ENCODE measurements at places on chromosomes 13 and 19.

DNA sequence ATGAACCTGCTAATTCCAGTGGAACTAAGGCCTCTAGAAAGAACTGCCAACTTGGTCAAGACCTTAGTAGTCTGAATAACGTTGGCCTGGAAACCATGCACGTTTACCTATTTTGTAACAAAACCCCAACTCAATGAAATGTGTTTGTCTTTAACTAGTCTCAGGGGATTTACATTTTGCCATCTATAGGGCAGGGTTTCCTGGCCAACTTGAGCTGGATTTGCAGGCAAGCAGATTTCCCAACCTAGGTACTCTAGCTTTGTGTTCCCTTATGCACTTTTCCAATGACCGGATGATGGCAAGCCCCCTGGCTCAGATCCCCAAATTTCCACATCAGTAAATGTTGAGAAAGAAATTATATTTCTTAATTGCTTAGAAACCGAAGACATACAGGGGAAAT lies 114.5 kb downstream of the IRS2 start:
- no peak for DNase-seq

- DNase-seq, result no peak
Observed at GRCh38 chr13:65830411-65831205, 1399.5 kb downstream of the PCDH9 start.

GRCh38 chr19:14370940-14371280 lies 10.3 kb upstream of the ADGRE5 start:
- no peak for DNase-seq

DNA sequence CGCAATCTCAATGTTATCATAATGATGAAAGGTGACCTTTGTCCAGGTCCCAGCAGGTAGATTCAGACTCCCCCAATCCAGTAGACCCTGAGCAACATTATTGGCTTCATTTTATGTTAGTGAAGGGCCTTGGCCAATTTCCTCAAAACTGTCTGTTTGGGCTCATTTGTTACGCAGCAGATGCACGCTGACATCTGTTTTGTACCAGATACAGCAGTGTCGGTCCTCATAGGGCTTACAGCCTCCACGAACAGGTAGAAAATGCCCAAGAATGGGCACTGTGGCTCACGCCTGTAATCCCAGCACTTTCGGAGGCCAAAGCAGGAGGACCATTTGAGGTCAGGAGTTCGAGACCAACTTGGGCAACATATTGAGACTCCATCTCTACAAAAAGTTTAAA lies 13.1 kb upstream of the NMRK2 start:
- no peak for DNase-seq

GRCh38 chr19:38635483-38636399 lies 11.7 kb upstream of the ACTN4 start:
- DNase-seq, result no peak

- DNase-seq, result no peak
Observed at GRCh38 chr19:3338541-3339181, 27.7 kb upstream of the NFIC start.

GRCh38 chr13:40060296-40061007 lies 405.0 kb downstream of the COG6 start:
- peak; percentile 19 for DNase-seq

GRCh38 chr13:98309569-98310335 lies 132.7 kb upstream of the RNF113B start:
- no peak for DNase-seq

DNA sequence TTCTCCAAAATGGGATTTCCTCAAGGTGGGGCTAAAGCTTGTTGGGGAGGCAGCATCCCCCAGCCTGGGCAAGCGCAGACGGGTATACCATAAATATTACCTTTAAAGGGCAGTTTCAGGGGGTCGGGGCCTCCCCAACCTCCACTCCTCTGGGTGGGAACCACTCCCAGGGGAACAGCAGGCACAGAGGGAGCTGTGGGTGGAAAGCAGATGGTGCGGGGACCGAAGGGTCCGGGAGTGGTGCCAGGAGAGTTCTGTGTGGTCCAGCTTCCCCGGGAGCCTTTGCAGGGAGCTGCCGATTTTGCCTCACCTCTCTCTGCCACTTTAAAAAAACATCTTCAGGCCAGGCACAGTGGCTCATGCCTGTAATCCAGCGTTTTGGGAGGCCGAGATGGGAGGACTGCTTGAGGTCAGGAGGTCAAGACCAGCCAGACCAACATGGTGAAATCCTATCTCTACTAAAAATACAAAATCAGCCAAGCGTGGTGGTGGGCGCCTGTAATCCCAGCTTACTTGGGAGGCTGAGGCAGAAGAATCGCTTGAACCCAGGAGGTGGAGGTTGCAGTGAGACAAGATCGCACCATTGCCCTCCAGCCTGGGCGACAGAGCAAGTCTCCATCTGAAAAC lies 5.5 kb downstream of the MAST3 start:
- no peak for DNase-seq

DNA sequence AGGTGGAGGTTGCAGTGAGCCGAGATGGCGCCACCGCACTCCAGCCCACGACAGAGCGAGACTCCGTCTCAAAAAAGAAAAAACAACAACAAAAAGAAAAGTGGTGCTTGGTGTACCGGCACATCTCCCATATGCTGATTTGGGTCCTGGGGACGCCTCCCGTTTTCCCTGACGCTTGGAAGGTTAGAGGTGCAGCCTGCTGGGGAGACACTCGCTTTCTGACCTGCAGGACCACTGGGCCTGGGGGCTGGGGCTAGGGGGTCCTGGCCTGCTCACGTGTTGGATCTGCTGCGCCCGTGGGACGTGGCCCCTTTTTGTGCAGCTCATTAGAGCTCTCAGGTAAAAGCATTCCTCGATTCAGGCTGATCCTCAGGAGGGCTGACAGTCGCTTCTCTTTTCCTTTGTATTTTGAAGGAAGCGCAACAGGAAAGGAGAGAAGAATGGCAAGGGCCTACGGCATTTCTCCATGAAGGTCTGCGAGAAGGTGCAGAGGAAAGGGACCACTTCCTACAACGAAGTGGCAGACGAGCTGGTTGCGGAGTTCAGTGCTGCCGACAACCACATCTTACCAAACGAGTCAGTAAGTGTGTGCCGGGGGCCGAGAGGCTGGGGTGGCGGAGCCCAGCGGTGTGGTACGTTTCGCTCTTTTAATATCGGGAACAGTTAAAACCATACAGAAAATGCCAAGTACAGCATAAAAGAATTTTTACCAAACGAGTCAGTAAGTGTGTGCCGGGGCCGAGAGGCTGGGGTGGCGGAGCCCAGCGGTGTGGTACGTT lies 25.1 kb downstream of the ATP4B start:
- DNase-seq, result no peak

- no peak for DNase-seq
Observed at GRCh38 chr19:13076787-13077186, 25.9 kb downstream of the LYL1 start.

DNA sequence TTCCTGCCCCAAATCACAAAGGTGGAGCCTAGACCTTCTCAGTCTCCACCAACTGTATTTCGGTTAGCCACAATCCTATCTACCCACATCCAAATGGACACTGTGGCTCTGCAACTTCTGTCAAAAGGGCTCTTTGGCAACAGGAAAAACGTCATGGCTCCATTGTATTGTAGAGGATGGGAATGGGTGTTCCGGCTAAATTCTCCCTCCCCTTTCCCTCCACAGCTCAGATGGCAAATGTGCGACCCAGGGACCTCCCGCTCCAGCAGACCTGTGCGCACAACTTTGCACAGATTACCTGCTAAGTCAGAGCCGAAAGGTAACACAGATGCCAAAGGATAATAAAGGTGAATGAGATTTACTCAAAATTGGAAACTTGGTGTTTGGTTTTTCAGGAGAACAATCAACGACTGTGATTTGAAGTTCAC lies 968 bp upstream of the KL start:
- DNase-seq, result no peak

DNA sequence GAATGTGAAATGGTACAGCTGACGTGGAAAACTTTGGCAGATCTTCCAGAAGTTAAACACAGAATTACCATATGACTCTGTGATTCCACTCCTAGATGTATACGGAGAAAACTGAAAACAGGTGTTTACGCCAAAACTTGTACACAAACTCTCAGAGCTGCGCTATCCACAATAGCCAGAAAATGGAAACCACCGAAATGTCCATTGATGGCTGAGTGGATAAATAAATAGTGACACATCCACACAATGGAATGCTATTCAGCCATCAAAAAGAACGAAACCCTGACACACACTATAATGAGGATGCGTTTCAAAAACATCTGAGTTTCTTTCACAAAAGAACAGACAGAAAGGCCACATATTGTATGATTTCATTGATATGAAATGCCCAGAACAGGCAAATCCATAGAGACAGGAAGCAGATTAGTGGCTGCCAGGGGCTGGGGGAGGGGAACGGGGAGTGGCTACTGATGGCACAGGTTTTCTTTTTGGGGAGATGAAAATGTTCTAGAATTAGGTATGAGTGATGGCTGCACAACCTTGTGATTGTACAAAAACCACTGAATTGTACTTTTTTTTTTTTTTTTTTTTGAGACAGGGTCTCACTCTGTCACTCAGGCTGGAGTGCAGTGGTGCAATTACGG lies 33.0 kb downstream of the IL12RB1 start:
- no peak for DNase-seq

GRCh38 chr13:98784666-98785065 lies 32.2 kb upstream of the SLC15A1 start:
- DNase-seq, result no peak

DNA sequence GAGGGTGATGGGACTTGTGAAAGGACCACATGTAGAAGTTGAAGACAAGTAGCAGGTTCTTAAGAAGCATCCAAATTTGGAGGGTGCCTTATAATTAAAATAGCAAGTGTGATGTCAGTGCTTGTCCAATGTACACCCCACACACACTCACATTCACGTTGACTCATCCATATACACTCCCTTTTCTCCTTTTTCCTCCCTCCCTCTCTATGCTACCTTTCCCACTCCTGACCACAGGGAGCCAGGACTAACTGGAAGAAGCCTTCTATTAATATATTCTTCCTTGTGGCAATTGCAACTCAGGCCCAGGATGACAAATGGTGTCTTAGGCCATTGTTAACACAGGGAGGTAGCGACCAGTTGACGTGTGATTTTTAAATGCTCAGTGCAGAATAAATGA lies 16.3 kb upstream of the GPR183 start:
- no peak for DNase-seq

GRCh38 chr19:40600570-40601133 lies 517 bp upstream of the LTBP4 start:
- DNase-seq, result no peak

- peak; percentile 82 for DNase-seq
Observed at GRCh38 chr19:53520547-53521372, 17.2 kb upstream of the ZNF331 start.

DNA sequence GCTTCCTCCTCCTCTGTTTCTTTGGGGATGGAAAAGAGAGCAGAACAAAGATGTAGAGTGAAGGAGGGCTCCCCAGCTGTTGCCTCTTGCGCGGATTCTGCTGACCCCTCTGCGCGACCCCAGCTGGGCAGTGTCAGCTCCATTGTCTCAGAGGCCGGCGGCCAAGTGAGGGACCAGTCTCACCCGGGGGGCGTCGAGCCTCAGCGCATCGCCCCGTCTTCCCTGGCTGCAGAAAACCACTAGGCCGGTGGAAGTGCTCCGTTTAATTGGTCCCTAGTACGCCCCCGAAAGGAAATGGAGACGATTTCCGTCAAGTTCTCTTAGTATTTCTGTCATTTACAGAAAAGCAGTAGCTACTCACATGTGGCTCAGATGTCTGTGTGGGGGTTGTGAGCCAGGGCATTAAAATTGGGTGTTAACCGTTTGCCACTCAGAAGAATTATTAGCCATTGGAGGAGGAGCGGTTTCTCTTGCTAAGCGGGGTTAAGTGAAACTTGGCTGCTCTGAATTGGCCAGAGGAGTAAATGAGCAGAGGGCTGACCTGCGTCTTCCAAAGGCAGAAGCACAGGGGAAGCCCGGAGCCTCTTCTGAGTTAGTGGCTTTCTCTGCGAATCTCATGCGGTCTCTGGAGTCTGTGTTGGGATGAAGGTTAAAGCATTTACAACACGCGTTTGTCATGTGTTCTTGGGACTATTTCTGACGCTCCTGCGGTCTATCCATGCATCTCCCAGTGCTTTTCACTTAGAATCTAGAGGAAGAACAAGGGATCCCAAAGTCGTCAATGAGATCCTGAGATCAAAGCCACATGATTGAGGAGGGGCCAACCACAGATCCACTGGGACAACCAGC lies 132.8 kb upstream of the MYO16 start:
- no peak for DNase-seq

DNA sequence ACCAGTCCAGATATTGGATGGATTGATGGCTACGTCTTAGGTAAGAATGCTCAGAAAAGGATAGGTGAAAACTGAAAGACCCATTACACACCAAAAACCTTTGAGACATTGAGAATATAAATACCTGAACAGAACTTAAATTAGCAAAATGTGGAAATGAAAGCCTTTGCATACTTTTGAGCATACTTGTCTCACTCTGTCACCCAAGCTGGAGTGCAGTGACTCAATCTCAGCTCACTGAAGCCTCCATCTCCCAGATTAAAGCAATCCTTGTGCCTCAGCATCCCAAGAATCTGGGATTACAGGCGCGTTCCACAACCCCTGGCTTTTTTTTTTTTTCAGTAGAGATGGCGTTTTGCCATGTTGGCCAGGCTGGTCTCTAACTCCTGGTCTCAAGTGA lies 695.3 kb downstream of the DACH1 start:
- DNase-seq, result no peak

DNA sequence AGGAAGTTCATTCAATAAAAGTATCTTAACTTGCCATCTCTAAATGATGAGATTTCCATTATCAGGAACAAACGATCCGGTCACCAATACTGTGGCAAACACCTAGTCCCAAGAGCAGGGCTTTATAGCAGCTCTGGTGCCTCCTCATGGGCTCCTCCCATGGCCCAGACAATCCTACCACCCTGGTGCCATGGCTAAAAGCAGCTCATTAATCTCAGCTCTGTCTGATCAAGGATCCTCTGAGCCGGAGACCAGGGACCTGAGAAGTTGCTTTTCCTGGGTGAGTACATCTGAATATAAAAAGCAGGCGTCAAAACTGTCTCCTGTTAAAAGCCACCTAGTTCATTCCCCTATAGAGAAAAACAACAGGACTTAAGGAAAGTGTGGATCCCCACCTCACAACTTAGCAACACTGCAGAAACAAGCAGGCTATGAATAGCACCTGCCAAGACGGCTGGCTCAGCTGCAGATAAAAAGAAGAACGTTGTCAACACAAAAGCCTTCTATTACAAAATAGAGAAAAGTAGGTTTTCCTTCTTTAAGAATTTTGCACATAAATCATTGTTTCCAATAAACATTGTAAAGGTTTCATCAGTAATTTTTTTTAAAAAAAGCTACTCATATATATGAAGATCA lies 30.3 kb downstream of the TSHZ3 start:
- no peak for DNase-seq
